ENCODE measurements at places on chromosomes 3 and 15. TPM values are rescaled to one million over a fixed set of nuclear protein-coding genes. Genes with fewer than 3 reads are reported as not detected.

- peaks cover 2% of the 10 kb centered on the region for H3K36me3 ChIP-seq
- no peaks in the 10 kb centered on the region for H3K27me3 ChIP-seq
- no peaks in the 10 kb centered on the region for H3K4me1 ChIP-seq
- H3K27ac ChIP-seq = no peak overlapping the region
- H3K4me3 ChIP-seq = no peak overlapping the region
These were observed 39.3 kb downstream of the CDCP1 start for GRCh38 chr3:45106874-45107273.

- H3K36me3 ChIP-seq = peaks cover 10% of the 10 kb centered on the region
- peaks cover 29% of the 10 kb centered on the region for H3K4me1 ChIP-seq
- no peak overlapping the region for H3K4me3 ChIP-seq
- H3K27me3 ChIP-seq = no peaks in the 10 kb centered on the region
These were observed 2.1 kb downstream of the CCDC51 start for GRCh38 chr3:48437812-48438211.

The THSD4 gene
- total RNA-seq = 36.3 TPM

- no peaks in the 10 kb centered on the region for H3K4me1 ChIP-seq
- H3K27ac ChIP-seq = no peak overlapping the region
- no peaks in the 10 kb centered on the region for H3K27me3 ChIP-seq
These were observed 39.4 kb upstream of the IDH2 start for GRCh38 chr15:90141646-90142045.

DNA sequence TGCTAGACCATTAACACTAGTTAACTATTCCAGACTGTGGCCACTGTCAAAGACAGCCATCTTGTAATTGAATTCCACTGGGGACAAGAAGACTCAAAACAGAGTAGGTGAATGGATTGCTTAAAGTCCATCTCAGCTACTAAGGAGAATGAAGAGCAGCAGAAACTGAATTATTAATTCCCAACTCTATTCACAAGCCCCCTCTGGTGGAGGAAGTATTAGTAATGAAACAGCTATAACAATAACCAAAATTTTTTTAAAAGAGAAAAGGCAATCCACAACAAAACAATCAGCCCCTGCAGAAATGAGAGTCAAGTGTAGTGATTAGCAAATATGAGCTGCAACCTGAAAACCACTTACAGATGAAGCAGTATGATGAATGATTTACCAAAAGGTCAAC lies 302.8 kb downstream of the FHIT start:
- H3K4me1 ChIP-seq = no peaks in the 10 kb centered on the region
- DNase-seq = no peak
- no peak overlapping the region for H3K4me3 ChIP-seq
- no peaks in the 10 kb centered on the region for H3K27me3 ChIP-seq

The GCSAM gene
- total RNA-seq = 0.88 TPM

GRCh38 chr15:85865070-85865684 lies 70.5 kb upstream of the KLHL25 start:
- no peaks in the 10 kb centered on the region for H3K27me3 ChIP-seq
- H3K36me3 ChIP-seq = no peaks in the 10 kb centered on the region
- no peak overlapping the region for H3K4me3 ChIP-seq

DNA sequence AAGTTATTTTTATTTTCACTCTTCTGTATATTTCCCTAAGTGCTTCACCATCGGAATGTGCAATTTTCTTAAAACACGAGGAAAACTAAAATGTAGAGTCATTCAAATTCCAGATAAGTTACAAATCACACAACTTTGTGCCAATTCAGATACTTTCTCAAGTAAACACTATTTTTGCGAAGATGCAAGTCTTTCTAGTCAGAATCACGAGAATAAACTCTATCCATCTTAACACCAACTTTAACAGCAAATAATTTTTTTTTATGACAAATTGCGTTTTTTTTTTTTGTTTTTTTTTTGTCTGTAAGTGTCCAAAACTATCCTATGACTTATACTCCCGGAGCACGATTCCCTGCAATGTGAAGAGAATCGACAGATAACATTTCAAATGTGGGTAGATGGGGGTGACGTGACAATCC lies 1.3 kb downstream of the STAG1 start:
- peak overlapping the region; percentile 89 for H3K4me3 ChIP-seq
- H3K36me3 ChIP-seq = no peaks in the 10 kb centered on the region
- peaks cover 16% of the 10 kb centered on the region for H3K4me1 ChIP-seq
- no peak for DNase-seq
- peak overlapping the region; percentile 98 for H3K27ac ChIP-seq

- no peaks in the 10 kb centered on the region for H3K4me1 ChIP-seq
- no peak overlapping the region for H3K4me3 ChIP-seq
- no peaks in the 10 kb centered on the region for H3K36me3 ChIP-seq
- no peak for DNase-seq
These were observed 141.4 kb downstream of the TBL1XR1 start for GRCh38 chr3:177055605-177056571.

DNA sequence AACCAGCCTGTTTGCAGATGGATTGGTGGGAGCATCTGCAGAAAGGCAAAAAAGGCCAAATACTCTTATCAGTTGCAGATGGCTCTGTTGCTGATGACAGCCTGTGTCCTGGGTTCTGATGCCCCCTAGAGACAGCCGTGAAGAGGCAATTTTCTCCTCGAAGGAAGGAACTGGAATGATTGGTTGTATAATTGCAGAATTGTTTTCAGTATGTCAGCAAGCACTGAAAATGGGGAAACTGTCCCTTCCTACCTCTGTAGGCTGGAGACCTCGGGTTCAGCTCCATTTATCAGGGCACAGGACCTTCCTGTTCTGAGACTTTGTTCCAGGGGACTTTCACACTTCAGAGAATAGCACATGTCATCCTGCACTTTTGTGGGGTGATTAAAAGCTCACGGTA lies 103.0 kb downstream of the PGPEP1L start:
- no peaks in the 10 kb centered on the region for H3K27me3 ChIP-seq
- H3K36me3 ChIP-seq = no peaks in the 10 kb centered on the region
- DNase-seq = no peak
- no peak overlapping the region for H3K27ac ChIP-seq

GRCh38 chr15:77014132-77015081 lies 19.5 kb downstream of the PSTPIP1 start:
- no peak for DNase-seq
- no peaks in the 10 kb centered on the region for H3K27me3 ChIP-seq

The ABCF3 gene
- total RNA-seq = 69.0 TPM

The LEKR1 gene
- total RNA-seq = 1.6 TPM

The STAB1 gene
- total RNA-seq = 379 TPM

DNA sequence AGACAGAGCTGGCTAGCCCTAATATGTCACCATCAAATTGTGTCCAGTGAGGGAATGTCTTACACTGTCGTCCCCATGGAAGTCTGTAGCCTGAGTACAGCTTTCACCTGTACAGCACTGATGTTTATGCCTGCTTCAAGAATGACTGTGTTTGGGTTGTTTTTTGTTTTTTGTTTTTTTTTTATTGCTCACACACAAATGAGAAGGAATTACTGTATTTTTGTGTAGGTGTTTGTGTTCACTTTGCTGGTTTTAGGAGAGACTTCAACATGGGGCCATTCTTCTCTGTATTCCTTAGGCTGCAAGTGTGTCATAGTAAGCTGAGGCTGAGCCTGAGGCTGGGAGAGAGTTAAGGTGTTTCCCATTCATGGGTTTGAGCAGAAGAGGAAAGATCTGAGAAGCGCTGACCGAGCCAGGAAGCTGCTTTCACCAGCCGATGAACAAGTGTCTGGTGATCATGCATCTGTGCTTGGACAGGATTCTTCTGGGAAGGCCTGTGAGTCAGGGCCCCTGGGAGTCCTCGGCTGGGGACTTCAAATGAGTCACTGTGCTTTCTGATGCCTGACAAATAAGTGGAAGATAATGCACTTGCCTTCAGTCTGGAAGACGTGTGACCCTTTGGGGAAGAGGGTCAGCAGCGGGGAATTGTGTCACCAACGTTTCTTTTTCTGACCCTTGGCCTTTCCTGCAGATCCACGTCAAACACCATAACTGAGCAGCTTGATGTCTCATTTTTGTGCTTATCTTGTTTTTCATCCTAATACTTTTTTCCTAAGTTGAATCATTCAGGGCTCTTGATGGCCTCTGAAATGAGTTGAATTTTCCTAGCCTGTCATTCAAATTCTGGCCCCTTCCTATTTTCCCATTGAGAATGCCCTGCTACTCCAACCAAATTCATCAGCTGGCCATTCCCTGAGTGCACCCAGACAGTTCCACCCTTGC lies 36.7 kb upstream of the ZBTB38 start:
- H3K27me3 ChIP-seq = no peaks in the 10 kb centered on the region
- DNase-seq = no peak
- peaks cover 19% of the 10 kb centered on the region for H3K4me1 ChIP-seq

DNA sequence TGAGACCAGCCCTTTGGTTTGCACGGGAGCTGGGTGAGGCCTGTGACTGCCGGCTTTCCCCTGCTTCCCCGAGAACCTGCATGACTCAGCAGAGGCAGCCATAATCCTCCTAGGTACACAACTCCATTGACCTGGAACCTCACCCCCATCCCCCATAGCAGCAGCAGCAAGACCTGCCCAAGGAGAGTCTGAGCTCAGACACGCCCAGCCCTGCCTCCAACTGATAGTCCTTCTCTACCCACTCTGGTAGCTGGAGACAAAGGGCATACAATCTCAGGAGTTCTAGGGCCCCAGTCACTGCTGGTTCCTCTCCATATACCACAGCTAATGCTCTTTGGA lies 141.0 kb upstream of the ARHGEF26 start:
- H3K27me3 ChIP-seq = no peaks in the 10 kb centered on the region
- H3K27ac ChIP-seq = no peak overlapping the region
- H3K36me3 ChIP-seq = no peaks in the 10 kb centered on the region
- H3K4me3 ChIP-seq = no peak overlapping the region
- H3K4me1 ChIP-seq = no peaks in the 10 kb centered on the region

The CKMT1B gene
- total RNA-seq = 14.5 TPM

The ZIC1 gene
- not detected for total RNA-seq

DNA sequence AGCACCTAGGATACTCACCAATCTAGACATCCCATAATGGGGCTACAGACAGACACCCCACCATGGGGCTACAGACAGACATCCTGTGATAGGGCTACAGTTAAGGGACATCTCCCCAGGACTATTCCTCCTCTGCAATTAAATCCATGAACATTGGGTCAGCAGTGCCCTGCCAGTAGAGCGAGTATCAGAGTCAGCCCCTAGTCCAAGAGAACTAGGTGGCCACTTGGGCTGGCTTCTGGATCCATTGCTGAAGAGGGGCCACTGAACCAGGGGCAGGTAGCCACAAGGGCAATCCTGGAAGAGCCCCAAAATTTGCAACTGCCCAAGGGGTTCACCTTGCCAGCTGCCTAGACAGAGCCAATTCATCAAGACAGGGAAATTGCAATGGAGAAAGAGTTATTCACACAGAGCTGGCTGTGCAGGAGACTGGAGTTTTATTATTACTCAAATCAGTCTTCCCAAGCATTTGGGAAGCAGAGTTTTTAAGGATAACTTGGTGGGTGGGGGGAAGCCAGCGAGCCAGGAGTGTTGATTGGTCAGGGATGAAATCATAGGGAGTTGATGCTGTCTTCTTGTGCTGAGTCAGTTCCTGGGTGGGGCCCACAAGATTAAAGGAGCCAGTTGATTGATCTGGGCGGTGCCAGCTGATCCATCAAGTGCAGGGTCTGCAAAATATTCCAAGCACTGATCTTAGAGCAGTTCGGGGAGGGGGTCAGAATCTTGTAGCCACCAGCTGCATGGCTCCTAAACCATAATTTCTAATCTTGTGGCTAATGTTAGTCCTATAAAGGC lies 170.2 kb upstream of the SMAD3 start:
- no peaks in the 10 kb centered on the region for H3K36me3 ChIP-seq
- no peak for DNase-seq
- no peak overlapping the region for H3K4me3 ChIP-seq
- H3K4me1 ChIP-seq = no peaks in the 10 kb centered on the region
- no peaks in the 10 kb centered on the region for H3K27me3 ChIP-seq
- no peak overlapping the region for H3K27ac ChIP-seq

- H3K4me1 ChIP-seq = no peaks in the 10 kb centered on the region
- H3K27me3 ChIP-seq = no peaks in the 10 kb centered on the region
- DNase-seq = no peak
- H3K36me3 ChIP-seq = no peaks in the 10 kb centered on the region
- H3K4me3 ChIP-seq = no peak overlapping the region
- no peak overlapping the region for H3K27ac ChIP-seq
These were observed 318.7 kb downstream of the FOXP1 start for GRCh38 chr3:71264840-71265239.

- H3K4me1 ChIP-seq = peaks cover 8% of the 10 kb centered on the region
- peak overlapping the region; percentile 93 for H3K27ac ChIP-seq
- no peaks in the 10 kb centered on the region for H3K36me3 ChIP-seq
- no peaks in the 10 kb centered on the region for H3K27me3 ChIP-seq
These were observed 783 bp downstream of the RNF168 start for GRCh38 chr3:196502775-196503195.
